ENCODE measurements at places on chromosomes 5 and 9.

GRCh38 chr5:2752059-2752820 lies 763 bp upstream of the IRX2 start:
- no peak for DNase-seq
- peaks cover 9% of the 10 kb centered on the region for H3K4me1 ChIP-seq
- no peak overlapping the region for H3K27ac ChIP-seq
- H3K27me3 ChIP-seq = peaks cover 56% of the 10 kb centered on the region
- H3K4me3 ChIP-seq = peak overlapping the region; percentile 66
- H3K36me3 ChIP-seq = peaks cover 4% of the 10 kb centered on the region

GRCh38 chr5:68500813-68501212 lies 285.3 kb downstream of the PIK3R1 start:
- H3K36me3 ChIP-seq = peaks cover 2% of the 10 kb centered on the region
- no peak overlapping the region for H3K27ac ChIP-seq
- H3K4me3 ChIP-seq = no peak overlapping the region

DNA sequence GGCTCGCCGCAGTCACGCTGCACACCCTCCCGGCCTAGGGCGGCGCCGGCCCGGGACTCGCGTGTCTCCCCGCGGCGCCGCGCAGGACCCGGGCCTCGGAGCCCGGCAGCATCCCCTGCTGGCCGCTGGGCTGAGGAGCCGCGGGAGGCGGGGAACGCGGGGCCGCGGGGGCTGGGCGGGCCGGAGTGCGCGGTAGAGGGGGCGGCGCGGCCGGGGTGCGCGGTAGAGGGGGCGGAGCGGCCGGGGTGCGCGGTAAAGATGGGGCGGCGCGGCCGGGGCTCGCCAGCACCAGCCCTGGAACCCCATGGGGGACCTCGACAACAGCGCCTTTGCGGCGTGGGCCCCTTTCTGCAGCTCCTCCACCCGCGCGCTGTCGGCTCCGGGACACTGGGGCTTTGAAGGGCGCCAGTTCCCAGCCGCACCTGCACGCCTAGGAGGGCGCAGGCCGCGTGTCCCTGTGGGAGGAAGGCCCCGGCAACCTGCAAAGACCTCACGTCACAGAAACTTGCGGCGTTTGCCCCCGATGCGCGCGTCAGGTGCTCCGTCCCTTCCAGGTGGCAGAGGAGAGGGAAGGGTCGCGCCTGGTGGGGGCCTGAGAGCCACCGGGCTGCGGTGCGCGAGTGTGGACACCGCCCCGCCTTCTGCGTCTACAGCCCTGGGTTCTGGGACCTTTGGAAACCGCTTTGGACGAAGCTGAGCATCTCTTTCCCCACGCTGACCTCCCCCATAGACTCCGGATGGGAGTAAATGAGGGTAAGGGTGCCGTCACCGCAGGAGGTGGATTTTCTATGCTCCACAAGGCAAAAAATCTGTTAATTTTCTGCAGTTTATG lies 49.6 kb downstream of the NSUN2 start:
- peaks cover 79% of the 10 kb centered on the region for H3K27me3 ChIP-seq
- peaks cover 5% of the 10 kb centered on the region for H3K4me1 ChIP-seq
- H3K4me3 ChIP-seq = peak overlapping the region; percentile 33
- H3K27ac ChIP-seq = no peak overlapping the region

GRCh38 chr9:1002678-1003077 lies 26.2 kb downstream of the DMRT3 start:
- no peaks in the 10 kb centered on the region for H3K36me3 ChIP-seq
- peaks cover 4% of the 10 kb centered on the region for H3K4me1 ChIP-seq
- no peak overlapping the region for H3K4me3 ChIP-seq
- H3K27ac ChIP-seq = no peak overlapping the region
- no peak for DNase-seq
- H3K27me3 ChIP-seq = peaks cover 23% of the 10 kb centered on the region

GRCh38 chr5:90142541-90142940 lies 267.0 kb downstream of the CETN3 start:
- no peaks in the 10 kb centered on the region for H3K36me3 ChIP-seq

DNA sequence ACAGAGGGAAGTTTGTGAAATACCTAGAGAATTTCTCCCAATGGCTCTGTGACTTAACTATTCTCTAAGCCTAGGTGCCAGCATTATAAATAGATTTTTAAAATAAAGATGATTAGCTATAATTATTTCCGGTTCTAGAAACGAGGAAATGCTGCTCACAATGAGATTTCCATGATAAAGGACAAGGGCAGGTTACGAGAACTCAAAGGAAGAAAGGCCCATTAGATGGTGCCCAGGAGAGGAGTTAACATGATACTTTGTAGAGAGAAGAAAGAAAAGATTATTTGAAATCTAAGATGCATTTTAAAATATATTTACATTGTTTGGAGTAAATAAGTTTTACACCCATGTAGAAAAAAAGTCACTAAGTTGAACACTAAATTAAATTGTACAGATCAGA lies 538.3 kb upstream of the PTGER4 start:
- no peaks in the 10 kb centered on the region for H3K4me1 ChIP-seq
- H3K27ac ChIP-seq = no peak overlapping the region
- H3K36me3 ChIP-seq = no peaks in the 10 kb centered on the region
- no peak for DNase-seq
- no peaks in the 10 kb centered on the region for H3K27me3 ChIP-seq

DNA sequence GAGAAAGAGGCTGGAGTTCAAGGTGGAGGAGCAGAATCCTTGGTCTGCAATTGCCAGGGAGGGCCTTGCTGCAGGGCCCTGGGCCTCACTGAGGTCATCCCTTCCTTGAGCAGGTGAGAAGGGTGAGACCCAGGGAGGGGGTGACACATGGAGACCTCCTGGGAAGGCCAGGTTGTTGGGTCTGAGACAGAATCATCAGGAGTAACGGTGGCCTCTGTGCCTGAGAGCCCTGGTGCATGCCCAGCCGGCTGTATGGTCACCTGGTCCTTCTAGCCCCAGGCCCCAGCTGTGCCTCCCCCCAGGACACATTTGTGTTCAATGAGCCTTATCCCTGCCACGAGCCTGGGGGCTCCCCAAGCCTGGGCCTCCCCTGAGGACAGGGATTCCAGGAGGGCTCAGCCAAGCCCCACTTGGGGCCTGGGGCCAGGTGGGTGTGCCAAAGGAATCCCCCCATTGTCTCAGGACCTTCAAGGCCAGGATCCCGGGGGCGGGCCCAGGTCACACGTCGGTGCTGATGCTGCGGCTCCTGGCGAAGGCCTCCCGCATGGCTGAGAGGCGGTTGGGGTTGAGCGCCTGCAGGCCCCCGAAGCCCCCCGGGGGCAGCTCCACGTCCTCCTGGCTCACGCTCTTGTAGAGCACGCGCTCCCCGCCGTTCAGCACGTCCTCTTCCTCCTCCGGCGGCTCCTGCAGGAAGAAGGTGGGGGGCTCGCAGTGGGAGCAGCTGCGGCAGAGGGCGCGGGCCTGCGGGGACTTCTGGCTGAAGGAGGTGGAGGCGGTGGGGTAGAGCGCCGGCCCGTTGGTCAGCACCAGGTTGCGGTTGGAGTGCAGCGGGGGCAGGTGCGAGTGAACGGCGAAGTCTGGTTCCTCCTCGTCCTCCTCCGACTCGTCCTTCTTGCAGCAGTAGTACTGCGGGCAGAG lies 30.4 kb downstream of the FAM163B start:
- no peak for DNase-seq
- no peak overlapping the region for H3K27ac ChIP-seq
- peaks cover 56% of the 10 kb centered on the region for H3K27me3 ChIP-seq

DNA sequence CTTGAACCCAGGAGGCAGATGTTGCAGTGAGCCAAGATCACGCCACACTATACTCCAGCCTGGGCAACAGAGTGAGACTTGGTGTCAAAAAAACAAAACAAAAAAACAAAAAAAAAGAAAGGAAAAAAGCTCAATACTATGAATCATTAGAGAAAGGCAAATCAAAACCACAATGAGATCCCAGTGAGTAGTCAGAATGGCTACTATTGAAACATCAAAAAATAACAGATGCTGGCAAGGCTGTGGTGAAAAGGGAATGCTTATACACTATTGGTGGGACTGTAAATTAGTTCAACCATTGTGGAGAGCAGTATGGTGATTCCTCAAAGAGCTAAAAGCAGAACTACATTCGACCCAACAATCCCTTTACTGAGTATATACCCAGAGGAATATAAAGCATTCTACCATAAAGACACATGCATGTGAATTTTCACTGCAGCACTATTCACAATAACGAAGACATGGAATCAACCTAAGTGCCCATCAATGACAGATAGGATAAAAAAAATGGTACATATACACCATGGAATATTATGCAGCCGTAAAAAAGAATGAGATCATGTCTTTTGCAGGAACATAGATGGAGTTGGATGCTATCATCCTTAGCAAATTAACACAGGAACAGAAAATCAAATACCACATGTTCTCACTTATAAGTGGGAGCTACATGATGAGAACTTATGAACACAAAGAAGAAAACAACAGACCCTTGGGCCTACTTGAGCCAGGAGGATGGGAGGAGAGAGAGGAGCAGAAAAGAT lies 81.9 kb upstream of the ARRDC3 start:
- H3K4me1 ChIP-seq = peaks cover 9% of the 10 kb centered on the region
- H3K27me3 ChIP-seq = no peaks in the 10 kb centered on the region
- no peak overlapping the region for H3K4me3 ChIP-seq
- DNase-seq = no peak
- H3K36me3 ChIP-seq = peaks cover 6% of the 10 kb centered on the region

- H3K4me1 ChIP-seq = no peaks in the 10 kb centered on the region
- no peaks in the 10 kb centered on the region for H3K36me3 ChIP-seq
- no peaks in the 10 kb centered on the region for H3K27me3 ChIP-seq
- no peak overlapping the region for H3K4me3 ChIP-seq
- no peak overlapping the region for H3K27ac ChIP-seq
These were observed 389.8 kb downstream of the NR2F1-AS1 start for GRCh38 chr5:93191035-93191817.

GRCh38 chr5:81728301-81728700 lies 22.6 kb downstream of the SSBP2 start:
- H3K36me3 ChIP-seq = no peaks in the 10 kb centered on the region
- no peak for DNase-seq
- H3K27me3 ChIP-seq = no peaks in the 10 kb centered on the region
- no peak overlapping the region for H3K4me3 ChIP-seq

DNA sequence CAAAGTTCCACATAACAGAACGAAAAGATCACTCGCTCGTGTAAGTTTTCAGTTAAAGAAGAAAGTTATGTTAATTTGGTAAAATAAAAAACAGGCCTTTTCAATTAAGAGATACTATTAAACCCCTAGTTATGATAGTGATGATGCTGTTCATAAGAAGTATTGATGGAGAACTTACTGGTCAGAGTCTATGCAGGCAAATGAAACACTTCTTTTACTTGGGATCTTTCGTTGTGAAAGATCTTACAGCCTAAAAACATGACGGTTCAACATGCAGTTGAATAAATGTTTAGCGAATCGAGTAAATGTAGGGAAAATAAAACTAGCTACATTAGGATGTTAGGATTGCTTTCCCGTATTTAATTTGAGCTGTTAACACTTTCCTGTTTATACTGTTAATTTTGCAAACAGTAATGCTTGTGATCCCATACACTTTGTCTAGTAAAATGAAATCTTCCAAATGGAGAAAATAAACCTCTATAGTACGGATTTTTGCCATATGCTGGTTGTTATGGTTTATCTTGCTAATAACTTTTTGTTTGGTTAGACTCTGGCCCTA lies 2.0 kb downstream of the RHOBTB3 start:
- H3K27ac ChIP-seq = no peak overlapping the region
- peaks cover 48% of the 10 kb centered on the region for H3K27me3 ChIP-seq
- peaks cover 23% of the 10 kb centered on the region for H3K4me1 ChIP-seq
- H3K4me3 ChIP-seq = no peak overlapping the region

- H3K27ac ChIP-seq = no peak overlapping the region
- no peak overlapping the region for H3K4me3 ChIP-seq
- no peaks in the 10 kb centered on the region for H3K4me1 ChIP-seq
- H3K27me3 ChIP-seq = no peaks in the 10 kb centered on the region
- H3K36me3 ChIP-seq = no peaks in the 10 kb centered on the region
These were observed 318.4 kb upstream of the ZNF608 start for GRCh38 chr5:125064621-125065438.

DNA sequence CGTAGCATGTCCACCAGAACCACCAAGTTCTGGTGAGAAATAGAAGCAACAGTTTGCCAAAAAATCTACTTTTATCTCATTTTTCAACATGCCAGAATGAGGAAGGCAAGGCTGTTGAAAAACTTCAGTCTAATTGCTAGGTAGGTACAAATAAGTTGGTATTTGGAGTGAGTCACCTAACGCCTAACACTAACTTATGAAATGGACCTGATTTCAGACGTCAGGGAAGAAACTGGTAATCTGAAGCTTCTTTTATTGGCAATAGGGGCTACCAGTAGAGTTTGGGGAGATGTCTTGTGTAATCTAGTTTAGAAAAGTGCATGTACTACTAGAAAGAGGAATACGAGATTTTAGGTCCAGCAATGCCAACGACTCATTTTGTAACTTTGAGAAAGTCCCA lies 4.4 kb upstream of the PDE6A start:
- H3K36me3 ChIP-seq = peaks cover 4% of the 10 kb centered on the region
- DNase-seq = no peak
- H3K4me3 ChIP-seq = no peak overlapping the region

- H3K36me3 ChIP-seq = no peaks in the 10 kb centered on the region
- no peaks in the 10 kb centered on the region for H3K4me1 ChIP-seq
- H3K4me3 ChIP-seq = no peak overlapping the region
These were observed 308.1 kb upstream of the ADCY2 start for GRCh38 chr5:7087719-7088297.

- no peaks in the 10 kb centered on the region for H3K27me3 ChIP-seq
- peaks cover 13% of the 10 kb centered on the region for H3K36me3 ChIP-seq
These were observed 1.1 kb upstream of the TCF7 start for GRCh38 chr5:134113363-134113889.

DNA sequence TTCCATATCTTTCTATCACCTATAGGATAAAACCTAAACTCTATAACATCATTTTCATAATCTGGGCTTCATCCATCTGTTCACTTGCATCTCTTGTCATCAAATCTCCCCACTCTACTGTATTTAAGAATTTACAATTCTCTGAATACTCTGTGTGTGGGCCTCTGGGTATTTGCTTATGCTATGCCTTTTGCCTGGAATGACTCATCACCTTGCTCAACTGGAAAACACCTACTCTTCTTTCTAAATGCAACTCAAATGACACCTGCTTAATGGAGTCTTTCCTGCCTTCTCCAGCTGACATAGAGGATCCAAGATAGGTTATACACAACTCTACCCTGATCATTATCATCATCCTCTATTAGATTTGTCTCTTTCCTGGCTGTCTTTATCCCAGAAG lies 421.7 kb downstream of the SPATA31D1 start:
- H3K27me3 ChIP-seq = no peaks in the 10 kb centered on the region
- no peak for DNase-seq
- no peaks in the 10 kb centered on the region for H3K36me3 ChIP-seq
- H3K27ac ChIP-seq = no peak overlapping the region
- no peaks in the 10 kb centered on the region for H3K4me1 ChIP-seq
- H3K4me3 ChIP-seq = no peak overlapping the region

- H3K27ac ChIP-seq = no peak overlapping the region
- H3K36me3 ChIP-seq = peaks cover 7% of the 10 kb centered on the region
- H3K4me3 ChIP-seq = no peak overlapping the region
- H3K27me3 ChIP-seq = no peaks in the 10 kb centered on the region
These were observed 235.9 kb downstream of the AP3B1 start for GRCh38 chr5:78058625-78059024.

- H3K27ac ChIP-seq = no peak overlapping the region
- DNase-seq = no peak
- no peaks in the 10 kb centered on the region for H3K4me1 ChIP-seq
- no peaks in the 10 kb centered on the region for H3K36me3 ChIP-seq
- peaks cover 27% of the 10 kb centered on the region for H3K27me3 ChIP-seq
These were observed 1.2 kb downstream of the SGCD start for GRCh38 chr5:156328161-156328560.

- no peaks in the 10 kb centered on the region for H3K27me3 ChIP-seq
- no peak overlapping the region for H3K27ac ChIP-seq
- H3K36me3 ChIP-seq = peaks cover 5% of the 10 kb centered on the region
- H3K4me1 ChIP-seq = peaks cover 13% of the 10 kb centered on the region
These were observed 7.9 kb downstream of the TRMT10B start for GRCh38 chr9:37761511-37761910.
